ENCODE measurements at places on chromosomes 6 and 20. TPM values are rescaled to one million over a fixed set of nuclear protein-coding genes. Genes with fewer than 3 reads are reported as not detected.

Gene SAPCD1
- total RNA-seq, result 1.9 TPM

Gene RGS17
- total RNA-seq, result 37.3 TPM

Gene PPP1R16B
- total RNA-seq, result 0.75 TPM

Gene CALHM5
- 11.8 TPM for total RNA-seq

Gene OOEP
- not detected for total RNA-seq

Gene PSMA7
- 364 TPM for total RNA-seq

Gene PI3
- not detected for total RNA-seq

Gene PRRT1
- 0.50 TPM for total RNA-seq

Gene OPRM1
- not detected for total RNA-seq

Gene RBPJL
- total RNA-seq, result not detected

Gene CST5
- not detected for total RNA-seq

Gene PNPLA1
- total RNA-seq, result not detected

Gene CLVS2
- total RNA-seq, result not detected

Gene EPB41L1
- total RNA-seq, result 20.9 TPM

Gene MRPL14
- total RNA-seq, result 34.4 TPM

Gene APCDD1L
- 2.4 TPM for total RNA-seq

Gene MAFB
- 0.99 TPM for total RNA-seq

Gene OR2B6
- not detected for total RNA-seq

Gene CST1
- 48.1 TPM for total RNA-seq

Gene EFCAB8
- total RNA-seq, result 0.50 TPM

Gene TCF21
- total RNA-seq, result 2.1 TPM

Gene HRH3
- total RNA-seq, result not detected

Gene MAPK13
- total RNA-seq, result 2.8 TPM

Gene SLC4A11
- 0.26 TPM for total RNA-seq

Gene ANKRD66
- not detected for total RNA-seq

Gene TSPO2
- not detected for total RNA-seq

Gene SLC2A10
- total RNA-seq, result 40.8 TPM

Gene MDN1
- total RNA-seq, result 20.1 TPM

Gene PRICKLE4
- 0.26 TPM for total RNA-seq

Gene ADTRP
- 0.66 TPM for total RNA-seq

Gene C20orf144
- 0.13 TPM for total RNA-seq
